ENCODE measurements at places on chromosomes 4 and X.

GRCh38 chrX:152412105-152412504, 39.0 kb downstream of the GABRA3 start:
- no peak for DNase-seq

DNA sequence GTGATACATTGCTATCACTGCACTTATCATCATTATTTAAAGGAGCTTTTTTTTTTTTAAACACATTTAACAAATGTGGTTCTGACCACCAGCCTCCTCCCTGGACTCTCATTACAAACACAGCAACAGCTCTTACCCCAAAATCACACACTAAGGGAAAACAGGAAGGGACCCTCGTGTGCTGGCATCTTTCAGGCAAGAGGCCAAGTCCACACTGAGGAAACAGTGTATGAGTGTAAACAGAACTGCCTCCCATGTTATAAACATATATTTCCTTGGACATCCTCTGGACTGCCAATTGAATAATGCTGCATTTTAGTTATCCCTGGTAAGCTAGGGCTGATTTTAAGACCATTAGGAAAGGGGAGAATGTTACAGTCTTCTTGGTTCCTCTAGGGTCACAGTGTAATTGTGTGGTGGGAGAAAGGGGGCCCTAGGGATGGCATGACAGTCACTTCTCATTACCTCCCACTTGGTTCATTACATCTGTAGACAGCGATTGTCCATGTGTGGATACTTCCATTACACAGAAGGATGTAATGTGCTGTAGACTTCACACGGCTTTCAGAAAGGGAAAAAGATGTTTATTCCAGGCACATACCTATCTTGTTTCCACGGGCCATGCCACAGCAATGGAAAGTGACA, 244.6 kb upstream of the TET2 start:
- no peak for DNase-seq

DNA sequence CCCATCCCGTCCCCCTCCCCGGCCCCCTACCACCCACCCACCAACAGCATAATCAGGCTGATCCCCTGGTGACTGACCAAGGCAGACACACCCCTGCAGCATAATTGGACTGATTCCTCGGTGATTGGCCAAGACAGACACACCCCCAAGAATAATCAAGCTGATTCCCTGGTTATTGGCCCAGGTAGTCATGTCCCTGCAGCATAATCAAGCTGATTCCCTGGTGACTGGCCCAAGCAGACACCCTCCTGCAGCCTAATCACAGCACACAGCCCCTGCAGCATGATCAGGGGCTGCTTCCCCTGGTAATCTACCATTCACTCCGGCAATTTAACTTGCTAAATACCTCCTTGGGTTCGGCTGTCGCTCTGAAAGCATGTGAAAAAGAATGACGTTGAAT, 47.5 kb upstream of the STS start:
- DNase-seq = no peak

DNA sequence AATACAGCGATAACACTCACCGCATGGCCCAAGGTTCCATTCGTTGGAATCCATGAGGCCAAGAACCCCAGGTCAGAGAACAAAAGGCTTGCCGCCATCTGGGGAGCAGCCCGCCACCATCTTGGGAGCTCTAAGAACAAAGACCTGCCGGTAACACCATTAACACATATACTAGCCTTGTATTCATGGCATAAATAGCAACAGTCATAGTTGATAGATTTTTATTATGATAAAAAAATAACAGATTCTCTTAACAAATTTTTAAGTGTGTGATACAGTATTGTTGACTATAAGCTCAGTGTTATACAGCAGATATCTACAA, 309.4 kb downstream of the GLUD2 start:
- DNase-seq = no peak

- no peak for DNase-seq
Measured at GRCh38 chrX:46597771-46598170, 24.2 kb downstream of the CHST7 start.

DNA sequence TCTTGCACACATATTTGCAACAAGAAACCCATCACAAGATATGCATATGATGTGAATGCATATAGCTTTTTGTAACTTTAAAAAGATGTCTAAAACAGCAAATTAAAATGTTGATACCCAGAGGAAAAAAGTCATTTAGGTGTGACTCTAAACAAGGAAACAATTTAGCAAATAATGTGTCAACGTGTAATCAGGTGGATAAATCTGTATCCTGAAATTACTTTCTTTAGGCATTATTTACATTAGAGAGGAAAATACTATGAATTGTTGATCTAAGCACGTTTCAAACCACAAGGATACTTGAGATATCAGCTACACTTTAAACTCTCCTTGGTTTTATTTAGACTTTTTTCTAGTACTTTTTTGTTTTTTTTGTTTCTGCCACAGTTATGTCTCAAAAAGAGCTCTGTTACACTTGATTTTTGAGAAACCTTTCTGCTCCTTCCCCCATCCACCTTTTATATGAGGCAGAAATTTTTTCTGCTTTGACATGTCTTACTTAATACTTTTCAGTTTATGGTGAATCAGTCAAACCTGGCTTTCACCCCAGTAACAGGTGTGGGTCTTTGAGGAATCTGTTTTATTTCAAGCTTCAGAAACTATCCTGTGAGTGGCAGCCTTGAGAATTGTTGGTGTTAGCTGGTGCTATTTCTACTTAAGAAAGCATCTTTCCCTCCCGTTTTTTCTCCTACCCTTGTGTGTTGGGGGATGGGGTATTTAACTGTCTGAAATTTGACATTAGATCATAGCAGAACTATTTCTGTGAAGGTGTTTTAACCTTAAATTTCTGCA, 1.9 kb downstream of the NPNT start:
- no peak for DNase-seq

GRCh38 chrX:154419688-154420401, 8.5 kb downstream of the TAFAZZIN start:
- DNase-seq = no peak

- DNase-seq = no peak
Measured at GRCh38 chr4:145635117-145635516, 15.9 kb downstream of the MMAA start.

DNA sequence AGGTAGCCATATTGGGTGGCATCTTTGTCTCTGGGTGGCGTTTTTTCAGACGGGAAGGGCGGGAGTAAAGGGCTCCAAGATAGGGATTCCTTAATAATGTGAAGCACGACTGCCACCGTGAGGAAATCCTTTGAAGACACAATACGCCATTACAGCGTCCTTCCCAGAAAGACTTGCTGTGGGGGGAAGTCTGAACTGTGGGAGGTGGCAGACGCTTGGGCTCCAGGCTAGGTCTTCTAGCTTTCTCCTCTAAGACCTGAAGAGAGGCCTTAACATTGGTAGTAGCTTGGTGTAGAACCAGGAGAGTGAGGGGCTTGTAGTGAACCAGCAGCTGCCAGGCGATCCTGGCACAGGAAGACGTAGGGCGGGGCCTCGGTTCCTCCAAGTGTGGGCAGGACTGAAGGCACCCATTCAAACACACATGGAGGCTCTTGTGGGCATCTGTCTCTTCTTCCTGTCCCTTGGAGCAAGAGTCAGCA, 197.3 kb downstream of the OR13H1 start:
- peak; percentile 3 for DNase-seq

- no peak for DNase-seq
Measured at GRCh38 chr4:113825272-113825671, 63.7 kb upstream of the CAMK2D start.

- DNase-seq = no peak
Measured at GRCh38 chr4:186368281-186368680, 102.3 kb downstream of the F11 start.

GRCh38 chr4:94515365-94515764, 63.6 kb downstream of the PDLIM5 start:
- DNase-seq = no peak

GRCh38 chrX:133575501-133576136, 160.3 kb upstream of the GPC4 start:
- DNase-seq = no peak

- DNase-seq = no peak
Measured at GRCh38 chrX:31269914-31270313, 198.1 kb upstream of the FTHL17 start.

DNA sequence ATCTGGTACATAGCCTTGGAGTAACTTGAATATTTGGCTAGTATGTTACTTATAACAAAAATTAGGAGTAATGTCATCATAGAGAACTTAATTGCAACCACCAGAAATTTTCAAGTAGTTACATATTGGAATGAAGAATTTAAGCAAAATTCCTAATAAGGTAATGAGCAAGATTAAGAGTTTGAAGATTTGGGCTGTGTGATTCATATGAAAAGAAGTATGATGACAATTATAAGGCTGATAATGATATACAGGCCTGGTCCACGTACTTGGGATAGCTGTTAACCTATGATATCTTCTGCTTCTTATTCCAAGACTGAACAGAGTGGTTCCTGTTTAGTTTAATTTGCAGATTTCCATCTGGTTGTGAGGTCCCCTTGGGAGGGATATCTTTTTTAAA, 463.9 kb downstream of the RAPGEF2 start:
- no peak for DNase-seq

- DNase-seq = no peak
Measured at GRCh38 chr4:33296876-33297455, 2576.8 kb downstream of the PCDH7 start.

DNA sequence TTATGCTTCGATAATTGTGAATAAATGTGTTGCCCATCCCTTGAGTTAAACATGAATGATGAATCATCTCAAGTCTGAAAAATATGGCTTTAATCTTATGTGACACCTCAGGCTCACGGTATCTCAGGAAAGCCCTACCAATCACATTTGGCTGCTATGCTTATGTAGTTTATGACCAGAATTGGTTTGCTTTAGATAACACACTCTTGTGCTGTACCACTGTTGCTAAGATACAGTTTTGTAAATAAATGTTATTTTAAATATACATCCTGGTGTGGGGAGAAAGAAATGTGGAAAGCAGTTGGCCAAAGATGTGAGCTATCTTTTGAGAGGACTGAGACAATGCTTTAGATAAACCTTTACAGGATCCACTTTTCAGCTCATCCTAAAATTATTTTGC, 63.2 kb downstream of the NPY1R start:
- DNase-seq = no peak

DNA sequence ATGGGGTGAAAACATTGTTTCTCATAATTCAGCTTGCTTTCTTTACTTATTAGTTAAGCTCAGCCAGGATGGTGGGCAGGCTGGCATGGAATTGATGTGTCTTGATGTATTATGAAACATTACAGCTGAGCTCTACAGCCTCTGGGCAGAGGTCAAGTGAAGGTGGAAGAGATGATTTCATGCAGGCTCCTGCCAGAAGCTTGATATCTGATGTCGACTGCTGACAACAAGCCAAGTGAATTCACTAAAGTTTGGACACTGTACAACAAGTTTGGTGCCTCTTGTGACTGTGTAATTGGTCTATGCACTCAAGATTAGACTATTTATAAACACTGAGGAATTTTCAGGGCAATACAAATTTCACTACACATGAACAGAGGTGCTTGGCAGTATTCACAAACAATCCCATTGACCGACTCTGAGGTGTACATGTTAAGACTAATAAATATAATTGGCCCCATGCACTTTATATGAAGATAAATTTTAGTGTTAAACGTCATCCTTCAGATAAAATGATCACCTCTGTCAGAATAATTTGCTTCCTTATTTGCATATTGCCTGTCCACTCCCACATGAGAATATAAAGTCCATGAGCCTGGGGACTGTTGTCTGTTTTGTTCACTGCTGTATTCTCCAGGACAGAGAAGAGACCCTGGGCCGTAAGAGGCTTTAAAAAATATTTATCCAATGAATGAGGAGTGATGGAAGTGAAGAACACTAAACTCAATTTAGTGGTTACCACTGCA, 612.2 kb downstream of the IQCM start:
- no peak for DNase-seq

DNA sequence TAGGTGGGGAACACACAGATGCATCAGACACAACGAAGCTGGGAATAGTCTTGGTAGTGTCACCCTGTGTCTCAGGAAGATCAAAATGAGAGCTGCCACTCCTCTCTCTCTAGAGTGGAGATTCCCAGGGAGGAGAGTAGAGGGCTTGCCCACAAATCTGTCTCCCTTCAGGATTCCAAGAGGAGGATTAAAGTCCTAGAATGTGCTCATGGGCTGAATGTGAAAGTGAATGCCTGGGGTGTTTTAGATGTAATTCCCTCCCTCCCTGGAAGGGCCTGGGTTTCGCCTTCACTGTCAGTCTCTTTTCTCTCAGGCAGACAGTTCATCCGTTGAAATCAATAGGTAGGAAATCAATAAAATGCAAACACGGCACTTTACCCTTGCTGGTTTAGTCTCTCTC, 282.6 kb upstream of the PPARGC1A start:
- DNase-seq = no peak

DNA sequence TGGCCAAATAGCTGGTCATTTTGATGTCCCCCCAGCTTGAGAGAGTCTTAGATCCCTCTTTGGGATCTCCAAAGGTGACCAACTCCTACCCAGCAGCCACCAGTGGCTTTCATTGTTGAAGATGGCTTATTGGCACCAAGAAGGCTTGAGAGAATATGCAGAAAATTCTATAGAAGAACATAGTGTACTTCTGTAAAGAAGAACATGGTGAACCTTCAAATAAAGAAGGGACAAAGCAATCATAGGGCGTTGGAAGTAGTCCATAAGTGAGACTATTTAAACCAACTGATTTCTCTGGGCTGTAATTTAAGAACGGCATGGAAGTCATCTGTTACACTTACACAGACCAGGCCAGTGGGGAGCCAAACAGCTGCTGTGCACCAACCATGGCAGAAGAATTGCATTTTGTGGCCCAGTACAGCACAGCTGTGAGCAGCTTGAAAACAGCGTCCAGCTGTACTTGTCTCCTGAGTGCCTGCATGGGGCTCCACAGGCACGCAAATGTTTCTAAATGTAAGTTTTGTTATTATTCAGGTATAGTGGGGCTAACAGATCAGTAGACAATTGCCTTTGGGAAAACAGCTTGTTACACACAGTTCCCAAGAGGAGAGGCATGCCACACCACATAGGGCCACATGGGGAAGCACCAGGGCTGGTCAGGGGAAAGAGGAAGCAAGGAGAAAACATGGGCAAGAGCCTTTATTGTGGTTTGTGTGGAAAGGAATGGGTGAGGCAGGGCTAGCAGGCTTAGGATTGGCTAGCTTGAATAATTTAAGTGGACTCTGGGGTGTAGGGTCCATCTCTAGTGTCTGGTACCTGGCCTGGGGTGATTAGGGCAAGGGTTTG, 125.0 kb downstream of the ARHGAP6 start:
- DNase-seq = no peak

GRCh38 chr4:188194421-188194820, 55.2 kb downstream of the TRIML1 start:
- no peak for DNase-seq

GRCh38 chrX:46381630-46382029, 163.6 kb downstream of the ZNF674 start:
- DNase-seq = no peak
